ENCODE measurements at places on chromosomes 16 and 17.

- no peak for DNase-seq
Observed at GRCh38 chr17:38881600-38882191, 11.8 kb downstream of the LASP1 start.

GRCh38 chr17:27601069-27601974, 29.7 kb upstream of the LGALS9 start:
- DNase-seq, result peak; percentile 31

GRCh38 chr17:2874189-2874686, 78.0 kb downstream of the RAP1GAP2 start:
- DNase-seq, result no peak

DNA sequence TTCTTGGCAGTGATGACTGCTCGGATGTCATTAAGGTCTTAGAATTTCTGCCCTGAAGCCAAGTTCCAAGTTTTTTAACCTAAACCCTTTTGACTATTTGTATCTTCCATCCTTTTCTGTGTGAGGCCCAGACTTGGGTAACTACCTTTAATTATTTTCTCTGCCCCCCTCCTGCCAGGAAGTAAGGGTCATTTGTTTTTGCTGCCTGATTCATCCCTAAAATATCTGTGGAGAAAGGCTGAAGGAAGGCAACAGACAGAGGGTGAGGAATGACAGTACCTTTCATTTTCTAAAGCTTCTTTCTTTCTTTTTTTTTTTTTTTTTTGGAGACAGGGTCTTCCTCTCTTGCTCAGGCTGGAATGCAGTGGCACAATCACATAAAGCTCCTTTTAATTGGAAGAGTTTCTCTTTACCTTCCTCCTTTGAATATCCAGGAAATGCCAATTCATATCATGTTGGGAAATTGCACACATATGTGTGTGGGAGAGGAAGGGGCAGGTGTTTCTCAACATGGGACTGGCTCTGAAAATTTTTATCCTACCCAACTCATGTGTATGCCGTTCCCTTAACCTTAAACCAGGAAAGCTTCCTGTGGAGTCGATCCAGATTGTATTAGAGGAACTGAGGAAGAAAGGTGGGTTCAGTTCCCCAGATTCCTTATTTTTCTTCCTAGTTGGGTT, 957 bp downstream of the VPS25 start:
- DNase-seq, result no peak

- no peak for DNase-seq
Observed at GRCh38 chr16:60127196-60127595, 1393.1 kb upstream of the GOT2 start.

GRCh38 chr16:11708421-11708820, 34.2 kb downstream of the TXNDC11 start:
- no peak for DNase-seq

- DNase-seq, result peak; percentile 61
Observed at GRCh38 chr17:77542551-77543490, 402.1 kb downstream of the SEC14L1 start.

DNA sequence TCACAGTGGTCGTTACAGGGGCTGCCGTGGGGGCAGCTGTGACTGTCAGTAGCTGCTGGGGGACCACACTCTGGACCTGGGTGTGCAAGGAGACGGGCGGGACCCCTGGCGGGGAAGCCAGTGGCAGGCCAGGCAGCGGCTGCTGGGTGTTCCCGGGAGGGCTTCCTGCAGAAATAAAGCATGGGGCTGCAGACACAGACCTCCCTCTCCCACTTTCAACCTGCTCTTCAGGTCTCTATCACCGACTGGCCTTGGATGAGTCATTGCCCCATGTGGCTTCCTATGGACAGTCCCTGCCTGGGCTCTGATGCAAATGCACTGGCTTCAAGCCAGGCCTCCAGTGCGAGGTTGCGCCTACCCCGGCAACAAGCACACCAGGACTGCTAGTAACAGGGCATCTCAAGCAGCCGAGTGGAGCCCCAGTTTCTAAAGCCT, 17.2 kb downstream of the SREBF1 start:
- peak; percentile 67 for DNase-seq

- DNase-seq, result no peak
Observed at GRCh38 chr16:57384248-57385070, 12.2 kb downstream of the CX3CL1 start.

- no peak for DNase-seq
Observed at GRCh38 chr17:49021095-49021767, 24.0 kb downstream of the IGF2BP1 start.

- DNase-seq, result no peak
Observed at GRCh38 chr17:32746280-32746679, 130.6 kb downstream of the MYO1D start.

DNA sequence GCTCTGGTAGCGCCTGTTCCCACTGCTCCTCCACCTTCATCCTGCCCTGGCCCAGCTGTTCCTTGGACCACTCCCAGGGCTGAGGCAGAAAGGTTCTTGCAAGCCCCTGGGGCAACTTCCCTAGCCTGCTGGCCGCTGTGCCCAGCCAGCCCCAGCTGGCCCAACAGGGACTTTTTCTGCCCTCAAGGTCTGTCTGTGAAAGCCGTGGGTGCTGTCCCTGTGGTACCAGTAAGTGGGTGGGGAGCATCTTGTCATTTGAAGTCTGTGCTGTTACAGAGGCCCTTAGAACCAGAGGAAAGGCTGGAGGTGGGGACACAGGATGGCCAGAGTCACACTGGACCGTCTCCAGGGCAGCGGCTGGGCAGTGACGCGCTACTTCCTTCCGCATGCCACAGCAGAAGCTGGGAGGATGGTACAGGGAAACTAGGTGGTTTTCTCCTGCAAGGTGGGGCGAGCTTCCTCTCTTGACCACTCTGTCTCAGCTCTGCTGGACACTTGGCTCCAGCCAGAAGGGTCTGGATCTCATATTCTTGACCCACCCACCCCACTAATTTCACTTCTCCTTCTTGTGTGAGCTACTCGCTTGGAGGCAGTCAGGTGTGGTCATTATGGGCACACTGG, 87.8 kb downstream of the PLCG2 start:
- DNase-seq, result no peak

- no peak for DNase-seq
Observed at GRCh38 chr16:24917891-24918290, 72.1 kb downstream of the SLC5A11 start.

DNA sequence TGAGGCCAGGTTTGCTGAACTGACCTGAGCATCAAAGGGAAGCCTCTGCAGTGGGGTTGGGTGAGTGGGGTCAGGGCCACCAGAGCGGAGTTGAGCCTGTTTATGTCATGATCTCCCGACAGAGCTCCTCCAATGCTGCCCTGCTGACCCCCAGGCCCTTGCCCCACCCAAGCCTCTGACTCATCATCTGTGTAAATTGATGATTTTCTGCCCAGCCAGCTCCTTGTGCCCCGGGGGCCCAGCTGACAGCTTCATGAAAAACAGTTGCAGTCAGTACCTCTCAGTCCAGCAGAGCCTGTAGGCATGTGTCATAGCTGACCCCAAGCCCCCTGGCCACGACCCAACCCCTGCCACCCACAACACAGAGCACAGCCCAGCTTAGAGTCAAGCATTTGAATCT, 134.9 kb downstream of the CCT6B start:
- no peak for DNase-seq

DNA sequence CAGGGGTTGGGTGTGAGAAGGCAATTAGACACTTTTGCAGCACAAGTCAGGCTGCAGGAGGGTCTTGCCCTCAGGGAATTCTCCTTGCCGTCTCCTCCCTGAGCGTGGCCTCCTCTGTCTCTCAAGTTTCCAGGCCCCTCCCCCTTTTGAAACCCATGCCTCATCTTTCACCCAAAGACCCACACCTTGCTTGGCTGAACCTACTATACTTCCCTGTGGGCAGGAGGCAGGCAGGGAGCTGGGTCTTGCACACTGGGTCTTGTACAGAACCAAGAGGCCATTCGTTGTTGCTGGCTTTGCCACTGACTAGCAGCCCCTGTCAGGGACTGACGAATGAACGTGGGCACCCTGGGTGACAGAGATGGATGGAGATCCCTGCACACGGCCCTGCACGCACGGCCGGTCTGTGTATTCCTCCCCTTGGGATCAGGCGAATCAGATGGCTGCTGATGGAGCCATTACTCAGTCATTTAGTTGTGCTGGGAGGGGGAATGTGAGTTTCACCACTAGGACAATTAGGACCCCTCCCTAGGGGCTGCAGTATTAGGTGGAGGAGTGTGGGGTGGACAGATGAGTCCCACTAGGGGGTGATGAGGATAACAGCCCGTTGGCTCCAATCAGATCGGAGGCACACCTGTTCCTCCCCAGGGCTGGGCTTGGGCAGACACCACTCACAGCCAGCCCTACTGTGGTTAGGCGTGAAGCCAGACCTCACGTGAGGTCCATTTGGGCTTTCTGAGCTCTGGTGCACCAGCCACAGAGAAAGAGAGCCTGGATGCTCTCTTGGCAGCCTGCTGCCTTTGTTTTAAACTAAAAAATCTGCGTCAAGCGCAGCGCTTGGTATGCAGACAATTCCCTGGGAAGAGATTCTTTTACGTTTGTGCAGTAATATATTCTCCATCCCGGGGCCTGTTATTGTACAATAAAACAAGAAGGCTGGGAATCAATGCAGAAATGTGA, 167.7 kb upstream of the WSCD1 start:
- no peak for DNase-seq

DNA sequence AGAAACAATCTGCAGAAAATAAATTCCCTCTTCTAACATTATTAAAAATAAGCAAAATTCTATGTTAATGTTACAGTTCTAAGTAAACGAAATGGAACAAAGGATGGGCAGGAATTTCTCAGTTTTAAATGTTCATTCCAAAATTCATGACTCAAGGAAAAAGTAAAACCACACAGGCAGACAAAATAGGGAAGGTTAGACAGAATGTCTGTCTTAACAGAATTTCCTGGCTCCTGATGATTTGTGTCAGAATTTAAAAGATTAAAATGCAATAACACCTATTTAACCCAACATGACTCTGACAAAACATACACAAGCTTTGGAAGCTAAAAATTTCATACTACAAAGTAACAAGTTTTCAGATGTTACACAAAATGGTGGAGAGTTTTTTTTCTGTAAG, 42.8 kb downstream of the SPOP start:
- no peak for DNase-seq

DNA sequence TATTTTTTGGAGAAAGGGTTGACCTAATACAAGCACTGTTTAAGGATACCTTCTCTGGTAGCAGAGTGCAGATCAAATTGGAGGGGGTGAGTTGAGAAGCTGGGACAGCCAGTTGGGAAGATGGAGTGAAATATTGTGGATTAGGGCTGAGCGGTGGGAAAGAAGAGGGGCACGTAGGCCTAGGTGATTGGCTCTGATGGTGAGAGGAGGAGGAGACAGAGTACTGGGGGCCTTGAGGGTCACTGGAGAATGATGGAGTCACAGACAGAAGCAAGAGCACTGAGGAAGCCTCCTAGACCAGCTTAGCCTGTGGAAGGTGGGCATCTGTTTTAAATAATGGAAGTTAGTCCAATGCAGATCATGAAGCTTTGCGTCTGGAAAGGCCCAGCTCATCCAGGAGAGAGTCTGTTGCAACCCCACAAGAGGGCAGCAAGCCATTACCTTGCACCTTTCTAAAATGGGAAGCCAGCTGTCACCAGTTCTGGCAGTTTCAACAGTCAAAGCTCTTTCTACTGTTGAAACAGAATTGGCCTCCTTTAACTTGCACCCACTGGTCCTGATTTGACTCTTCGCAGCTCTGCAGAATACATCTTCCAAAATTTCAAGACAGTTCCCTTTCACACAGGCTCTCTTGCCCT, 11.8 kb downstream of the SLC9A5 start:
- peak; percentile 66 for DNase-seq

DNA sequence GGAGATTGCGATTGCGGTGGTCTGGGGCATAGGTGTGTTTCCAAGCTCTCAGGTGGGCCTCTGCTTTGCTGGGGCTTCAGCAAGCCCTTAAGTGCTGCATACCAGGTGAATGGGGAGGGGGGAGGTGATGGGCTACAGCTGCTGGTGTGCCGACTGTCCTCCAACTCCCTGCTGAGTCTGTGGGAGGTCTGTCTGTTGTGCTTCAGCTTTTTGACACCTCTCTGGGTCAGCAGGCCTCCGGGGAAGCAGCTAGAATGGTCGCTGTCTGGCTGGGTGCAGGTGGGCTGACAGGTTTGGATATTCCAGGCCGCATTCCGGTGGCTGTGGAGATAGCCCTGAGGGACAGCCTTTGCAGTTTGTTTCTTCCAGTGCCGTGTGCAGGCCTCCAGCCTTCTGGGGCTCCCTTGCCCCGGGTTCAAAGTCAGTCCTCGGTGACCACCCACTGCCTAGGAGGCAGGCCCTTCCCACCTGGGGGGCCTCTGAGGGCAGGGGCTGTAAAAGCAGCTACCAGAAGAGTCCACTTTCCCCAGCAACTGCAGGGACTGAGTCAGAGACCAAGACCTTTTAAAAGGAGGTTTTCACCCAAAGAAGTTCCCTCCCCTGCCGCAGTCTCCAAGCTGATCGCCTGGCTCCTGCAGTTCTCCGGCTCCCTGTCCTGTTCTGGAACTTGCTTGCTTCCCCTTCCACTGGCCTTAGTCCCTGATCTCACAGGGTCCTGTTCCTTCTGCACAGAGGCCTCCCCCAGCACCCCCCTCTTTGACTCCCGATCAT, 2.0 kb upstream of the TTYH2 start:
- peak; percentile 13 for DNase-seq

DNA sequence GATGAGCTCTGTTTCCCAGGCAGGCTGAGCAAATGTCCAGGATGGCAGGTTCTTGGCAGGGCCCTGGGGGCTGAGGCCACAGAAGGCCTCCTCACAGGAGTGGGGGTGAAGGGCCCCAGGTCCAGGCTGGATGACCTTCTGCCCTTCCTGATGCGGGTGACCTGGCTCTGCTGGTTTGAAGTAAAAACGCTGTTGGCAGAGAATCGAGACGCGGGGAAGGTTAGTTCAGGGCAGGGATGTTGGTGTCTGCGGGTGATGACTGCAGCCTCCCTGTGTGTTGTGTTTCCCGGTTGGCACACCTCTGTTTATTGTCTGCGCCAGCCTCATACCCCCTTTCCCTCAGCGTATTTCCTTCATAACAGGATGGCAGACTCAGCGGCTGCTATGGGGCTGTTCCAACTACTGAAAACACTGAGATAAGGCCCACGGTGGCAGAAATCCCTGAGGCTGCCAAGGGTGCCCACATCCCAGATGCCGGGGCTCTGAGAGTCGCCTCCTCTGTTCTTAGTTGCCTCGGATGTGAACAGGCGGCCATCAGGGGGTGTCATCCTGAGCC, 104.6 kb downstream of the METRNL start:
- DNase-seq, result no peak

GRCh38 chr16:56715126-56715525, 14.8 kb upstream of the NUP93 start:
- DNase-seq, result no peak

GRCh38 chr17:17425005-17425404, 51.8 kb upstream of the MED9 start:
- DNase-seq, result no peak

- no peak for DNase-seq
Observed at GRCh38 chr17:81173762-81174155, 7.7 kb upstream of the AATK start.

All from HL-60 (cell line).